ENCODE measurements at places on chromosomes 2 and 18.

DNA sequence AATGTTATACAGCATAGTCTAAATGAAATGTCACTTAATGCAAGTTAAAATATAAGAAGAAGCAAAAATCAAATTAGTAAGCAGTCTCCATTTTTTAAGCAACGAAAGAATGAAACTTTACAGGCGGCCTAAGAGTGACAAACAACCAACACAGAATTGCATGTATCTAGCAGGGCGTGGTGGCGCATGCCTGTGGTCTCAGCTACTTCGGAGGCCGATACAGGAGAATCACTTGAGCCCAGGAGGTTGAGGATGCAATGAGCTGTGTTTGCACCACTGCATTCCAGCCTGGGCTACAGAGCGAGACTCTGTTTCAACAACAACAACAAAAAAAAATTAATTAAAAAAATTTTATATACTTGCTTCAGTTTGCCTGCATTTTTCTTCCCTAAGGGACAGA is 16.6 kb downstream of the RBMS1 start:
- DNase-seq, result no peak

DNA sequence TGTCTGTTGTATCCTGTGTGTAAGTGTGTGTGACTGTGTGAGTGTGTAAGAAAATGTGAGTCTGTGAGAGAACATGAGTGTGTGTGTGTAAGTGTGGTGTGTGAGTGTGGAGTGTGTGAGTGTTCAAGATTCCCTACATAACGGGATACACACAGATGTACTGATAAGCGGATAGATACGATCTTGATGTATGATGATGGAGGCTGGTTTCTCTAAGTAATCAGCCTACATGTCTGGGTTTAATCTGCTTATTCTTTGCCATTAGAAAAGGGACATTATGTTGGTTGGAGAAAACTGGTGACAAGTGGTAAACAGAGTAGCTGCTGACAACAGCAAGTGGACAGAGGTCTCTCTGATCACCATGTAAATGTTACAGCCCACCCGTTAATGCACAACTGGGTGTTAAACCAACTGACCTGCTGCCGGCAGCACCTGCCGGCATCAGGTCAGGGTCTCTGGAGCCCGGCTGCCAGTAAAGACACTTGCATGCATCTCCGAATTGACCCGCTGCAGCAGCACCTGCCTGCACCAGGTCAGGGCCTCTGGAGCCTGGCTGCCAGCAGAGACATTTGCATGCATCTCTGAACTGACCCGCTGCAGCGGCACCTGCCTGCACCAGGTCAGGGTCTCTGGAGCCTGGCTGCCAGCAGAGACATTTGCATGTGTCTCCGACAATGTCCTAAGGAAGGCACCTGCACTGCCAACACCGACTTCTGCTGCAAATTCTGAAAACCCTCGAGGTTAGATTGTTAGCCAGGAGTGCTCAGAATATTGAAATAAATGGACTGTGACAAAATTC is 87.5 kb downstream of the MBP start:
- DNase-seq, result no peak

DNA sequence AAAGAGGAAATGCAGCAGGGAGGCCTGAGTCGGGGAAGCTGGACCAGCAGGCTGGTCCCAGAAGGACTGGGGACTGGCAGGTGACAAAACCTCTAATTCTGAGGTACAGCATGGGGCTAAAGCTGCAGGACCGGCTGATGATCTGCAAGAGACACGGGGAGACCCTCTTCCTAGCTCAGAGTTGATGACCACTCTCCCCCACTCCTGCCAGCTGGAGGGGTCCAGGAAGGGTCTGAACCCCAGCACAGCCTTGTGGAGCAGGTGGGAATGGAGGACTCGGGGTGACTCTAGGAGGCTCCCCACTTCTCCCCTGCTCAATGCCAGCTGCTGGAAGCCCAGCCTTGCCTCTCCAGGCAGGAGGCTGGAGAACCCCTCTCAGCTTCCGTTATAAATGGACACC is 67.7 kb downstream of the TWIST2 start:
- no peak for DNase-seq

- DNase-seq, result no peak
Measured at GRCh38 chr18:37729716-37730115, 164.1 kb upstream of the CELF4 start.

- peak; percentile 82 for DNase-seq
Measured at GRCh38 chr18:77062518-77063003, 70.0 kb downstream of the MBP start.

GRCh38 chr2:55807900-55808299 is 114.3 kb upstream of the PNPT1 start:
- no peak for DNase-seq

- DNase-seq, result no peak
Measured at GRCh38 chr2:204870053-204870452, 324.8 kb downstream of the PARD3B start.

DNA sequence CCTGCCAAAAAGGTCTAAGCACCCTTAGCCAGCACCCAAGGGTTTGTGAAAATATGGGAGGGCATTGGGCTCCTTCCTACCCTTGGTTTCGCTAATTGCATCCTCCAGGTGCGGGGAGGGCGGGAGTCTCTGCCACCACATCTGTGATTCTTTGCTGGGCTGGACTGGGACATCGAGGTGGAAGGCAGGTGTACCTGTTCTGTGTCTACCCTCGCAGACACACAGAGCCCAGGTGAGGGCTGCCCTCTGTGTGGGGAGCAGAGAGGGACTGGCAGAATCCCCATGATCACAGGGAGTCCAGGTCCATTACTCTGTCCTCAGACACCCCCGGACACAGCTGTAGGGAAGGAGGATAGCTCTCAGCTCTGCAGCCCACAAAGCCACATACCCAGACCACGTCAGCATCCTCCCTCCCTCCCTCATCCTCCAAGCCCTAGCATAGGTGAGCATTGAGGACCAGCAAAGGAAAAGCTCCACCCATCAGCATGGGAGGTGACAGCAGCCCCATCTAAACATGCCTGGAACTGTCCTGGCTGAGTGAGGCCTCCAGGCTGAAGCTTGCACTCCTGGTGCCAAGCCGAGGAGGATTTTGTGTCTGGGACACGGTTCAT is 49.8 kb downstream of the PLB1 start:
- no peak for DNase-seq

GRCh38 chr2:134739879-134740301 is 21.1 kb upstream of the TMEM163 start:
- DNase-seq, result peak; percentile 78

GRCh38 chr2:71100195-71100964 is 29.6 kb downstream of the MCEE start:
- DNase-seq, result peak; percentile 42

DNA sequence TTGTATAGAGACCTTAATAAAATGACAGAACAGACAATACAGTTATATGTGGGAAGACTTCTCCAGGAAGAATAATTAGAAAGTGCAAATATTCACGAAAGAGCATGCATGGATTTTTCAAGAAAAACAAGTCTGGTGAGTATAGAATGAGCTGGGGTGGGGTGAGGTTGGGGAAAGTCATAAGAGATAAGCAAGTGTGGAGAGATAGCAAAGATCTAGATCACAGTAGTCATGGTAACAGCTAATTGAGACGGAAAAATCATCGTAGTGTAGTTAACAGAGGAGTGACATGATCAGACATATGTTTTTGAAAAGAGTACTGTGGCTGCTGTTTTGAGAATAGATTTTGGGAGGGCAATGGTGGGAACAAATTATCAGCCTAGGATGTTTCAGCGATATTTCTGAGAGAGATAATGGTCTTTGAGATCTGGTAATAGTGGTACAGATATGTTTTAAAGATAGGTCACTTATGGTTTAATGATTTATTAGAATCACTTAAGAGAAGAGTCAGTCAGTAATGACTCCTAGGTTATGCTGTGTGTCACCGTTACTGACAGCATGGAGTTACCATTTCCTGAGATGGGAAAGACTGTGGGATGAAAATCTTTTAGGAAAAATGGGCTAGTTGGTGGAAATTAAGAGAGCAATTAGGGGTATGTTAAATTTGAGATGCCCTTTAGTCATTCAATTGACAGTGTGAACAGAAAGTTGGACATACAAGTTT is 248.5 kb upstream of the SLC8A1 start:
- DNase-seq, result no peak

GRCh38 chr2:160210599-160211138 is 10.6 kb upstream of the ITGB6 start:
- DNase-seq, result peak; percentile 62

DNA sequence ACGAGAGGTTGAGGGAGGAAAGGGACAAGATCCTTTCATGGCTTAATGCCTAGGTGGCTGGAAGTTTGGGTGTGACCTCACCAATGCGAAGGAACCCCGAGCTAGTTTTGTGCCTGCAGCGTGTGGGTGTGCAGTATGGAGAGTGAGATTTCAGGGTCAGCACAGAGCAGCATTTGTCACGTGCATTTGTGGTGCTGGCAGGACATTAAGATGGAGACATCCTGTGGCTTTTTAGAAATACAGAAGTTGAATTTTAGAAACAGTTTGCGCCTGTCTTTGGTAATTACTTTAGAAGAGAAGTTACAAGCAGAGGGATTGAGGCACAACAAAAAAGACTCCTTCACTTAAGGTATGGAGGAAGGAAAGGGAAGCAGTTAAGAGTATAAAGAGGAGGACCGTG is 258.2 kb upstream of the THUMPD2 start:
- peak; percentile 3 for DNase-seq

GRCh38 chr2:82043867-82044266 is 1739.3 kb upstream of the LRRTM1 start:
- DNase-seq, result no peak

GRCh38 chr2:202797944-202798343 is 73.6 kb downstream of the ICA1L start:
- DNase-seq, result no peak

- no peak for DNase-seq
Measured at GRCh38 chr2:138244501-138244925, 257.1 kb upstream of the SPOPL start.

- DNase-seq, result no peak
Measured at GRCh38 chr2:180955101-180955500, 25.3 kb upstream of the UBE2E3 start.

GRCh38 chr18:24272229-24272525 is 125.4 kb downstream of the OSBPL1A start:
- no peak for DNase-seq

GRCh38 chr2:231047274-231047922 is 9.3 kb upstream of the PSMD1 start:
- DNase-seq, result no peak

- peak; percentile 56 for DNase-seq
Measured at GRCh38 chr2:44713170-44713569, 228.3 kb upstream of the SIX3 start.

DNA sequence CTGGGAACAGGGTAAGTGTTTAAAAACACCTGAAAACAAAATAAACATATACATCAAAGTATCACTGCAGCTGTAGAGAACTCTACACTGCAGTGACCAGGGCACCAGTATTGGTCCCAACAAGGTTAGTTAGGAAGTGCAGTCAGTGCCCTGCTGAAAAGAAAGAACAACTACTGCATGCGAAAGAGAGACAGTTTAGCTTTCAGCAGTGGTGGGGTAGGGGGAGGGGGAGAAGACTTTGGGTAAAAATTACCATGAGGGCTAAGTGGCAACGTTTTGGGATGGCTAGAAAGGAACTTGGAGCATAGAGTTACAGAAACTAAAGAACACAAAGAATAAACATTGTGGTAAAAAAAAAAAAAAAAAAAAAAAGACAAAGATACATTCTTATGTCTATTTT is 112.1 kb downstream of the UPP2 start:
- no peak for DNase-seq

DNA sequence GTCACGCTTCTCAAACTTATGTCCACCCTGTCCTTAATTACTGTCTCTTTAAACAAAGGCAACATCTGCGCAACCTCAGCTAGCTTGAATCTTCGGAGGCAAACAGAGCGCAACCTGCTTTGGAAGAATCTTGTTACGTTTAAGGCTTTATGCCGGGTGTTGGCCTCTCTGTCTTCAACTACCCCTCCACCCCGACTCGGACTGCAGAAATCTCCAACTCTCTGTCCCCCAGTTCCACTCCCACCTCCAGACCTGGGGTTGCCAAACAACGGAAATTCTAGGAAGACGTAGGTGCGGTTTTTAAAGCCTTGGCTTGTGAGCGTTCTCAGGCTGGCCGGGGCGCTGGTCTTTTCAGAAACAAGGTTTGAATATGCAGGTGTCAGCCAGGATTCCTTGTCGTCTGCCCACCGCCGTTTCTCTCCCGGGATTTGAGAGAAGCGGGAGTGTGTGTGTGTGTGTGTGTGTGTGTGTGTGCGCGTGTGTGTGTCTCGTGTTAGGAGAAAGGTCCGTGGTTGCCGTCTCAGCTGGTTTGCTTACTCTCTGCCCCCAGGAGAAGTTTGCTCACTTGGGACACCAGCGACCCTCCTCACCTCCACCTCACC is 1.1 kb upstream of the ONECUT2 start:
- DNase-seq, result no peak

GRCh38 chr2:29518010-29518409 is 402.8 kb downstream of the CLIP4 start:
- no peak for DNase-seq

GRCh38 chr18:69557282-69557681 is 156.6 kb downstream of the DOK6 start:
- no peak for DNase-seq

- no peak for DNase-seq
Measured at GRCh38 chr2:182816866-182817265, 49.6 kb downstream of the FRZB start.

- DNase-seq, result peak; percentile 20
Measured at GRCh38 chr2:3377279-3377611, 373 bp downstream of the EIPR1 start.

DNA sequence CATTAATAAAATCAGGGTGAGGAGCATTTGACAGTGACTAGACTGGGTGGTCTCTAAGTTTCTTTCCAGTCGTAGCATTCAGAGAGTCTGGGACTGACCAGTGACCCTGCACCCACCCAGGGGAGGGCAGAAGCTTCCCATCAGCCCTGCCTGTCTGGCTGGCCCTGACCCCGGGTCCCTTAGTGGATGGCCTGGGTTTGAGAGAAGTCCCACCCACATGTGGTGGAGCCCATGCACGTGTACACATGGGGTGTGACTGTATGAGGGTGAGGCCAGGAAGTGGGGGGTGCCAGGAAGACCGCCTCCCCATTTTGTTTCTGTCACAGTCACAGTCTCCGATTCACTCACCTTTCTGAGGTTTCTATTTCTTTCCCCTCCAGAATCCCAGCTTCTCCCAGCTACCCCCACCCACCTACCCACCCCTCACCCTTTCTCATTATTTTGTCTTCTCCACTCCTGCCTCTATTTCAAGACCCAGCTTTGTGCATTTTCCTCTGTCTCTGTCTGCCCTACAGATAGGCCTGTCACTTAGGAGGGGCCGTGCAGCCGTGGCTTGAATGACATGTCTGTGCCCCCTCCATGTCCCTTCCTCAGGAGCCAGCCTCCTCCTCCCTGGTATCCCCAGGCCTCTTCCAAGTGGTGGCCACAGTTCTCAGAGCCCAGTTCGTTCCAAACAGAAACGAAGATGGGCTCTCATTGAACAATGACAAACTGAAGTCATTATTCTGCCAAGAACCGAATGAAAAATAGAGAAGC is 13.6 kb downstream of the CIB4 start:
- DNase-seq, result no peak

GRCh38 chr2:121002597-121002996 is 266.9 kb downstream of the GLI2 start:
- DNase-seq, result no peak
